Heart left ventricle (tissue), 16 donors: ENCODE measurements at places on chromosomes 7 and 10. TPM values are rescaled to one million over a fixed set of nuclear protein-coding genes. Genes with fewer than 3 reads are reported as not detected.

DNA sequence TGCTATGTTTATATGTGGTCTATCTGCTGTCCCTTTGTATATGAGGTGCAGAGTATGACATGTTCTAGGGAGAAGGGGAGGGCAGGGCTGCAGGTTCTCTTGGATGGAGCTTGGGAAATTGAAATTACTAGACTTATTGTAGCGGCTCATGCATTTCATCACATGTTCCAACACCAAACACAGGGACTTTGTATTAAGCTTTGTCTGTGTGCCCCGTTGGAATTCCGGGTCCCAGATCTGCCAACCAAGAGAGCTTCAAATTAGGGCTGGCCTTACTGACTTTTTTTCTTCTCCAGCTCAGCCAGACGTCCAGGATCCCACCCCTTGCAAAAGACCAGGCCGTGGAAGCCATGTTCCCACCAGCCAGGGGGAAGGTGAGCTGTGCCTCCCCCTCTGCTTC is 3.4 kb downstream of the ZNF789 start:
- no peak for DNase-seq

DNA sequence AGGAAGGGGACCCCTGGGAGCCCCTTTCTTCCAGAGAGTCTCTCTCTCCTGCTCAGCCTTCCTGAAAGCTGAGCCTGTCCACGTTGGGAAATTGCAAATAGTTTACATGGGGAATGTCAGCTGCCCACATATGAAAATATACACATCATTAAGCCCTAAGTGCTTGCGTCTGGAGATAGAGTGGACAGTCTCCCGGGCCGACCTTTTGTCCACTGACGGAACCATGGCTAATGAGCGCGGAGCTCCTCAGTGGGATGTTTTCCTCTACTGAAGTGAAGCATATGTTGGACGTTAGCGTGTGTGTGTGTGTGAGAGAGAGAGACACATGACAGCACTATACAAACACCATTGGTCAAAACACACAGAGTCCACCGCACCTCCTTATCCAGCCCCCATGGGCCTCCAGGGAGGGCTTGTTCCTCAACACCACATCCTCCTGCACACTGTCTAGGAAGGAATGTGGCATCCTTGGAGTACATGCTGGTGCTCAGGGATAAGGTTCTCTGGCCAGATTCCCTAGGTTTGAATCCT is 128.4 kb downstream of the RGS10 start:
- DNase-seq, result peak; percentile 60

DNA sequence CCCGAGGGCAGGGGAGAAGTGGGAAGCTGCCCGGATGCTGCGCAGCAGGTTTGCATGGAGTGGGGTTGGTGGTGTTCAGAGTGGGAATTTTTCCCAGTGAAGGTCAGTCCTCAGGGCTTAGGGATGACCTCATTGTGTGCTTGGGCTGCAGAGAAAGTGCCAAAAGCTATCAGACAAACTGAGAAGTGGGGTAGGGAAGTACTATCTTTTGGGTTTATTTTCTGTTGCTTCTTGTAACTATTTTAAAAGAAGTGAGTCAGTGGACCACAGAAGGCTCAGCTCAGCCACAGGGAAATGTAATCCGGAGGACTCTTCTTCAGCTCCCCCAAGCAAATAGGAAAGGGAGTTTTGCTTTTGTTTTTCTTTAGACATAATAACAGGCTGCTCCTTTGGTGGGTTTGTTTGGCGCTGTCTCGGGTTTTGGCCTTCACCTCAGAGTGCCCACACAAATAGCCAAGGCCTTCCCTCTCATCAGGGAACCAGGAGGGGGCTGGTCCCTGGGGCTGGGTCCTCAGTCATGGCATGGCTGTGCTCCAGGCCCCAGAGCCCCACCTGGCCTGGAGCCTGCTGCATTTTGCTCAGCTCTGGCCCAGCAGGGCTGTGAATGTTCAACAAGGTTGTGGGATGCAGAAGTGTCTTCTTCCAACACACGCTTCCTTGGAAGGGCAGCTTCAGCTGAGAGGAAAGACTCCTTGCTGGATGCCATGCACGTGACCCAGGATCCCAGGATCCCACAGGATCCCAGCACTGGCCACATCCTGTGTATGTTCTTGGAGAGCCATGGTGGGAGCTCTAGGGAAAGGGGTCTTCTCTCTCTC is 5.4 kb upstream of the FAM170B start:
- DNase-seq, result no peak

DNA sequence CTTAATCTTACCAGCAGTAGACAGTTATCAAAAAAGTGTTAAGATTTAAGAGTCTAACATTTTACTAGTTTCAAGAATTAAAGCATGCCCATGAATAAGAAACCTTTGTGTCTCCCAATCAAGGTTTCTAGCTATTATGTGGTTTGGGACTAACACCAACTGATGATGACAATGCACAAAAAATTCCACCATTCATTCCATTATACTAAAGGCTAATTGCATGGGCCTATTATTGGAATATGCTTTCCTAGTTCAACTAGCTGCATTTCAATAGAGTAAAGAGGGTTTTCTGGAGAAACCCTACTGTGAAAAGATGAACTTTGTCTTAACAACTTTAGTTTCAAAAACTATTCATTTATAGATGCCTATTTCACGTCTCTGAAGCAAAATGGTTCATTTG is 44.6 kb downstream of the UBE2H start:
- DNase-seq, result no peak

DNA sequence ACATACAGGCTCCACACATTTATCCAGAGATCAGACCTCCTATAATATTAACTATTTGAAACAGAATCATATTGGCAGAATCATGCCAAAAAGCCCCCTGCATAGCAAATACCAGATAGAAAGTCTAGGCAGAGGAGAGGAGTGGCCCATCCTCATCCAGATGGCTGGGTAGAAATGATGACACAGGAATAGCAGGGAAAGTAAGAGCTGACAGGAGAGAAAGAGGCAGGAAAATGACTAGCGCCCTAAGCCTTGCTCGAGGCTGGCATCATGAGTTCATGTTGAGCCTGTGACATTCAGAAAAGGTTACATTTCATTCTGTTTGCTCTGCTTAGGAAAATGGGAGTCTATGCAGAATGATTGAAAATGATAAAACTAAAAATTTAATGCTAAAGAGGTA is 27.6 kb downstream of the WIPF3 start:
- DNase-seq, result no peak

DNA sequence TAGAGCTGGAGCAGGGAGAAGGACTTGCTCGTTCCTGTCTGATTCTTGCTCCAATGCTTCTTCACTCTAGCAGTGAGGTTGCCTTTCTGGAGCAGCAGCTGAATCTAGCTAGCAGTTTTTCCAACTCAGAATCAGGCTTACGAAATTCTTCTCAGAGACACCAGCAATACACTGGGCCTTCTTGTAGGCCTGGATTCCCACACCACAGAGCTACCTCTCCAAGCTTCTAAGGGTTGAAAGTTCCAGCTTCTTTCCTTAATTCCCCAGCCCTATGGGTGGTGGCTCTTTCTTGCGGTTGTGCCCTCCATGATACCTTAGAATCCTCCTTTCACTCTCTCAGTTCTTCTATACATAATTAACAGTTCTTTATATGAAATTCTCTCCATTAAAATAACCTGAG is 586.6 kb downstream of the INHBA start:
- no peak for DNase-seq

Gene EBLN1
- total RNA-seq, result not detected

DNA sequence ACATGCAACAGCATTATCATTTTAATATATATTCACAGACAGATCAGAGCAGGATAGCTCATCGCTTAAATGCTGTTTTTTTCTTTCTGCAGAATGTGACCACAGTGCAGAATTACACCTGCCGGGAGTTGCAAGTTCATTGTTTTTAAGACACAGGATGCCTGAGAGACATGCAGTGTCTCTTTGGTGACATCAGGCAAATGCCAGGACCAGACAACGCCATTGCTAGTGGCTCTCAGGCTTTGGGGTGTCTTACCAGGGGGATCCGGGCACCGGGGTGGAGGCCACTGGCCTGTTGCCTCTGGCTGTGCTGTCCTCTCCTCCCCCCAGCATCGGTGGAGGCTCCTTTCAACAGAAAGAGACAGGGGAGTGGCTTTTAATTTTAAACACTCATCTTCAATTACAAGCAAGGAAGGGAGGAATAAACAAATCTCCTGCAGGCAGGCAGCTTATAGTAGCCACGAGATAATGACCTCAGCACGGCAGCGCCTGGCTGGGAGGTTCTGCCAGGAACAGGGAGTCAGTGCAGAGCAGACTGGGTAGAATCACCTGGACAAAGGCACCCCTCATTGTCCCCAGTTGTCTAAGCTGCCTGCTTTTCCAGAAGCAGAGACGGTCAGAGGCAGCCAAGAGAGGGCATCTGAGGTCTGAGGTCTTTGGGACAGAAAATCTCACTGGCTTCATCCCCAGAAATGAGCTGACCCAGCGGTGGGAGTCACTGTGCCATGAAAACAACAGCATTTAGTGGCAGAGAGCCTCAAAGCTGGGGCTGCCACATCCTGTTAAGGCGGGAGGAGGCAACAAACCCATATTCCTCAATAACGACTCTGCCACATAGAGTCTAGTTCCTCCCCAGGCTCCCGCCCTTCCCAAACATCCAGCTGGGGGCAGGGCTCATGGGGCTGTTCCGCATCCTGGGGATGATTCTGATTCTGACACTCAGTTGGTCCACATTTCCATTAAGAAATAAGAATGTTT is 148.4 kb downstream of the TCERG1L start:
- DNase-seq, result no peak

- DNase-seq, result no peak
These were observed 152.9 kb downstream of the ADAM12 start for GRCh38 chr10:126235091-126235978.

Gene TMEM176A
- total RNA-seq, result 61.7 TPM

- DNase-seq, result peak; percentile 74
These were observed 101.2 kb upstream of the KLF6 start for GRCh38 chr10:3886191-3886590.

GRCh38 chr7:158705234-158705850 is 738 bp upstream of the NCAPG2 start:
- DNase-seq, result no peak

GRCh38 chr7:93430917-93431588 is 143.5 kb downstream of the CALCR start:
- DNase-seq, result no peak

Gene H2AZ2
- total RNA-seq, result 248 TPM

GRCh38 chr7:80450621-80451308 is 61.1 kb downstream of the GNAT3 start:
- DNase-seq, result no peak

- DNase-seq, result no peak
These were observed 19.6 kb downstream of the LRRC27 start for GRCh38 chr10:132351611-132352010.

- no peak for DNase-seq
These were observed 68.0 kb upstream of the TNS3 start for GRCh38 chr7:47649919-47650318.

GRCh38 chr7:71343892-71344291 is 211.9 kb downstream of the GALNT17 start:
- peak; percentile 22 for DNase-seq

DNA sequence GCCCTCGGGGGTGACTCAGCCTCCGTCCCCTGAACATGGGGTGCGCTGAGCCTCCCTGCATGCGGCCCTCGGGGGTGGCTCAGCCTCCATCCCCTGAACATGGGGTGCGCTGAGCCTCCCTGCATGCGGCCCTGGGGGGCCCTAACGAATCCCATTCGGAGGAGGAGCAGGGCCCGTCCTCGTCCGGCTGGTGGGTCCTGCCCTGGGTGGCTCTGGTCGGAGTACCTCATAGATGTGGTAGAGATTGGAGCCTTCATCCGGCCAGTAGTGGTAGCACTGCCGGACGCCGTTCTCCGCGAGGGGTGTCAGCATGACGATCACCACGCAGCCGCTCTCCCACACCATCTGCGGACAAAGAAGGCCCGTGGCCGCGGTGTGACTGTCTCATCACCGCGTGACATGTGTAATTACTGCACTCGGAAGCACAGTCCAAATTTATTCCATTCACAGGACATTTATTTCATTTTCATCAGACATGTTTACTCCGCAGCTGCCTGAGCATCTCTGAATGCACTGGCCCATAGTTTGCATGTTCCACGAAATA is 241.1 kb downstream of the DNAJB6 start:
- DNase-seq, result peak; percentile 44

Gene GNAT3
- not detected for total RNA-seq

Gene GLI3
- 7.8 TPM for total RNA-seq

Gene CNNM1
- 0.08 TPM for total RNA-seq

DNA sequence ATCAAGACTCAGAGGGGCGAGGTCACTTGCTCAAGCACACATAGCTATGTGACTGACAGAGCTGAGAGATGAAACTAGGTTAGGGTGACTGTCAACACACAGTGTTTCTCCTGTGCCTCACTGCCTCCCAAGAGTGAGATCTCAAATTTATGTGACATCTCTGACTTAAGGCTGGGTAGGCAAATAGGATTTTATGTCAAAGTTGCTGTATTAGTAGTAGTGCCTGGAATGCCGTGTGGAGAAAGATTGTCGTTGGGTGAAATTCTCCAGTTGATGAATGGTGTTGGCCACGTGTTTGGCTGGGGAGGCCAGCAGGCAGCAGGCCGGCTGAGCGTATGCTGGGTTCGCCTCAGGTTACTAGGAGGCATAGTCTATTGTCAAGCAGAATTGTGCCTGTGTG is 148.3 kb upstream of the BMPER start:
- DNase-seq, result no peak

DNA sequence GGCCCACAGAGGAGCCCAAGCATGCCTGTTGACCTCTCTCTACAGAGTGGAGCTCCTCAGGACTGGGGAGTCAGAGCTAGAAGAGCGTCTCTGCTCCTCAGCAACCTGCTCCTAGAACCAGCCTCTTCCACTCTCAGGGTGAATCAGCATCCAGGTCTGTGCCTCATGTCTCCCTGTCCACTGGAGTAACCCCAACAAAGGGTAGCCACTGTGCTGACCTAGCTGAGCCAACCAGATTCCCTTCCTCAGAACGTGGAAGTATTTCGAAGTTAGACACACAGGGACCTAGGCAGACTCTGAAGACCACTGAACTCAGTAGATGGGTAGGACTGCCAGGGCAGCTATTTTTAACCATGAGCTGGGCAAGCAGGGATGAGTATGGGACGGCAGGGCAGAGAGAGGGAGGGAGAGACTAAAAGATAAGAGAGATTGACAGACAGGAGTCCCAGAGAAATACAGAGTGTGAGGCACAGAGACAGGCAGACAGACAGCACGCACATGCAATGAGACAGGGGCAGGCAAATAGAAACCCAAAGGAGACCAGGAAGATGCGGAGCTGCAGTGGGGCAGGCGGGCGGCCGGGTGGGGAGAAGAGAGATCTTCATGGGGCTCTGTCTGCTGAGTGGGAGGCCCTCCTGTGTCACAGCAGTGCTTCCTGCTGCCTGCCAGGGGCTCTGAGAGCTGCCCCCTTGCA is 56.7 kb downstream of the OSBPL3 start:
- peak; percentile 50 for DNase-seq

Gene FAM25A
- total RNA-seq, result not detected

GRCh38 chr7:28041508-28042314 is 138.9 kb downstream of the JAZF1 start:
- DNase-seq, result no peak

Gene ANXA8
- total RNA-seq, result 0.96 TPM

GRCh38 chr7:101996876-101997275 is 179.4 kb downstream of the CUX1 start:
- no peak for DNase-seq
